ENCODE measurements at places on chromosomes 13 and 19.

DNA sequence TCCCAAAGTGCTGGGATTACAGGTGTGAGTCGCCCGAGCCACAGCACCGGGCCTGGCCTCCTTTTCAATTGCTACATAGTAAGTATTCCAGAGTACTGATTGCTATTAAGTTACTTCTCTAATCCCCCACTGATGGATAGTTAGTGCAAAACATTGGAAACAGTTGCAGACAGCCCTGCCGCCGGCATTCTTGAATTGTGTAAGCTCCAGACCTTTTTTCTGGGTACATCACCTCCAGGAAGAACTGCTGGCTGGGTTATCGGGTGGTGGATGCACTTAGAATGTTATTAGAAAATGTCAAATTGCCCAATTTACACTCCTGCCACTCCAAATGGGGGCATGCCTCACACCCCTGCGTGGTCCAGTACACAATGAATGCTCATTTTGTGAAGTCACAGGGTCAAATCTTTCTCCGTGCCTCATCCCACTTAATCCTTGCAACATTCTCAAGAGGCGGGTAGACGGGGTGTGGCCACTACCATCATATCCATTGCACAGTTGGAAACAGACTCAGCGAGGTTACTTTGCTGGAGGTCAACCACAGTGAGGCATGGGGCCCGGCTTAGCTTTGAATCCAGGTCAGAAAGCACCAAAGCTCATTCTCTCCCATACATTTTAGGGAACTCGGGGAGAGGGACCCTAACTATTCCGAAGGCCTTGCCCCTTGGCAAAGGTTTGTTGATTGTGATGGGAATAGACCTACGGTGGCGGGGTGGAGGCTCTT is 1.0 kb upstream of the KDM4B start:
- no peak for DNase-seq

- DNase-seq: no peak
Observed at GRCh38 chr19:13023656-13024055, 28.4 kb downstream of the NFIX start.

- DNase-seq: no peak
Observed at GRCh38 chr13:110352735-110353134, 45.7 kb downstream of the COL4A2 start.

DNA sequence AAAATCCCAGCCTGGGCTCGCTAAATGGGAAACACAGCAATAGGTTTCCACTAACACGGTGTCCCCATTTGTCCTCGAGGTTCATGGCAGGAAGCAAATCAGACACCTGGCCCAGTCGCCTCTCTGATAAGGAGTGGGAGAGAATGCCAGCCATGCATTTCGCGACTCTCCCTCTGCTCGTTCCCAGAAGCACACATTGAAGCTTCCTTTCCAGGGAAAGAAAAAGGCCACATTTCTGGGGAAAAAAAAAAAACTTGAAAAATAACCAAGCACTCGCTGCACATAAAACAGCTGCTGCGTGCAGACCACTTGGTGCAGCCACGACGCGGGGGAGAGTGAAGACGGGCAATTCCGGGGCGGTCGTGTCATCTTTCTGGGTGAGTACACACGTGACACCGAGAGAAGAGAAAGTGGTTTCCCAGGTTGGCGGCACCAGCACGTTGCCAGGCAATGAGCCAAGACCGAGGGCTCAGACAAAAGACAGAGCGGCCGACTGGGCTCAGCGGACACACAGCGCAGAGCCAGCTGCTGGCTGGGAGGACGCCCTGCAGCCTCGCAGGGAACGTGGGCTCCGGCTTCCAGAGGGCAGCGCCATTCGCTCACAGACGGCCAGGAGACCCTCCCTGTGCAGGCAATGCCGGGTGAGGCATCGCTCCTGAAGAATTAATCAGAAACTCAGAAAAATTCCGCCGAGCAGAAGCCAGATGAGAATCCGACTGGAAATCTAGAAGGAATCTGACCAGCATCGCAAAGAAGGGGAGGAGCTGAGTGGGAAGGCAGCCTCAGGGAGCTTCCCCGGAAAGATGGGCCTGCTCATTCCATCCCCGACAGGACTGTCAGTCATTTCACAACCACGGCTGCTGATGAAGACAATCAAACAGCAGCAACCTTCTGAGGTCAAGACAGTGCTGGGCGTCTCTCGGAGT is 83.2 kb upstream of the IRS2 start:
- peak; percentile 93 for DNase-seq

DNA sequence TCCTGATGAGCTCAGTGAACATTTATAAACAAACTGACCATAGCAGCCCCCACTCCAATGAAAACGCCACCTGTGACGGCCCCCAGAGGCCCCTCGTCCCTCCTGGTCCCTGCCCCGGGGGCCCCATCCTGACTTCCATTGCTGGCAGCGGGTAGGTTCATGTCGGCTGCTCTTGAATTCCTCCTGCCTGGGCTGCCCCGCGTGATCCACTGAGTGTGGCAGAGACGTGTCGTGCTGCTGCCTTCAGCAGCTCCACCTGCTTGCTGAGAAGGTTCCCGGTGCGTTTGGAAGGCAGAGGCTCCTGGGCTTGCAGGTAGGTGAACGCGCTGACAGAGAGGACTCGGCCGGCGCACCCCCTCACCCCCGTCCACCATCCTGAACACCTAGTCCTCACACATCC is 11.6 kb downstream of the C2CD4C start:
- no peak for DNase-seq

DNA sequence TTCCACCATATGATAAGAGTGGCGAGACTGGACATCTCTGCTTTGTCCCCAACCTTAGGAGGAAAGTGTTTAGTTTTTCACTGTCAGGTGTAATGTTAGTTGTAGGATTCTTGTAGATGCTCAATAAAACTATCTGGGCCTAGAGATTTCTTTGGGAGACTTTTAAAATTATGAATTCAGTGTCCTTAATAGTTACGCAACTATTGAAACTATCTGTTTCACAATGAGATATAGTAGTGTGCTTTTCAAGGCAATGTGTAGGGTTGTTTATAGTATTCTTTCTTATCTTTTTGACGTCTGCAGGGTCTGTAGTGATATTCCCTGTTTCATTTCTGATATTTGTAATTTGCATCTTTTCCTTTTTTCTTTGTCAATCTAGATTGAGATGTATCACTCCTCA is 33.2 kb upstream of the F7 start:
- no peak for DNase-seq

GRCh38 chr19:22526661-22527272 is 104.6 kb upstream of the ZNF98 start:
- no peak for DNase-seq

- DNase-seq: no peak
Observed at GRCh38 chr19:56750658-56751057, 79.1 kb upstream of the ZNF835 start.

DNA sequence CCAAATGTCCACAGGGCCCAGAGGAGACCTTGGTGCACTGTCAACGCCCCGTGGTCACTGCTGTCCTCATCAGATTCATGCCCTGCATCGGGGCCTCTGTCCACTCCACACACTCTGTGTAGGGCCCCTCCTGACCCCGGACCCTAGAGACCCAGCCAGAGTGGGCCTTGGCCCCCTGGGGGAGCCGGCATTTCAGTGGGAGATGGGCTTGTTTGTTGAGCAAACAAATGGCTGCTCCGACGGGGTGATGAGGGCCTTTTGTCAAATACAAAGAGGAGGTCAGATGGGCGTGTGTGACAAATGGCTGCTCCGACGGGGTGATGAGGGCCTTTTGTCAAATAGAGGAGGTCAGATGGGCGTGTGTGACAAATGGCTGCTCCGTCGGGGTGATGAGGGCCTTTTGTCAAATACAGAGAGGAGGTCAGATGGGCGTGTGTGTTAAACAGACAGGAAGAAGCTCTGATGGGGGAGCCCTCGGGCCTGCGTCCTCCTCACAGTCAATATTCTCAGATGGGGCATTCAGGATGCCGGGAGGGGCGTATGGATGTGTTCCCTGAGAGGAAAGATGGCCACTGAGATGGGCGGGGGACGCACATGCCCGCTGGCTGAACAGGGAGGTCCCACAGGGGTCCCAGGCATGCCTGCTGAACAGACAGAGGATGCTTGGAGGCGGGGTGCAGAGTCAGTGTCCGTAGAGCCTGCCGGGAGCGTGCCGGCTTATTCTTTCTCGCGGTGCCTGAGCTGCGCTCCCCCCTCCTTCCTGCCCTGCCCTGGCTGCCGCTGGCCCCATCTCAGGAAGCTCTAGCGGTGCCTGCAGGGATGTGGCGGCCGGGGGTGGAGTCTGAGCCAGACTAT is 36.3 kb downstream of the SMIM24 start:
- no peak for DNase-seq

GRCh38 chr13:51826606-51827005 is 18.4 kb downstream of the TMEM272 start:
- DNase-seq: peak; percentile 95

DNA sequence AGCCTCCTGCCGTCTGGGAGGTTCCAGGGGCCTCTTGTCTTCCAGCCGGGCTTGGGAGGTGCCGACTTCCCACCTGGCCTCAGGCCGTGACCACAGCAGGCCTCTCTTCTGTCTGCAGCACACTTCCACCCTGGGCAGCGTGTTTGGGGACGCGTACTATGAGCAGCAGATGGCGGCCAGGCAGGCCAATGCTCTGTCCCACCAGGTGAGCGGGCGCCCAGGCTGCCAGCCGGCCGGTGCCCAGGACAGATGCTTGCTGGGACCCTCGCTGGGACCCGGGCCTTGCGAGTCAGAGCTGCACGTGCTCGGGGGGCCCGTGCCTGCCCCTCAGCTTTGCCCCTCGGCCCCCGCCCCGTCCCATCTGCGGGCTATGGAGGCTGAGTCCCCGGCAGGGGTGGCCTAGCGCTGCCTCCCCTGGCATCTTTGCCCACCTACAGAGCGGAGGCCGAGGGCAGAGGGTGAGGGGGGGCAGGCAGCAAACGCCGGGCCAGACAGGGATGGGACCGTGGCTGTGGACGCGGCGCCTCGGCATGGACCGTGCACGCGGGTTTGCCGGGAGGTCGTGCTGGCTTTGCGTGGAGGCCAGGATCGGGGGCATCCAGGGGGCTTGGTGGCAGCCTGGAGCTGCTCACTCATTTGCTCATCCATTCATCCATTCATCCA is 16.2 kb downstream of the COMP start:
- no peak for DNase-seq

DNA sequence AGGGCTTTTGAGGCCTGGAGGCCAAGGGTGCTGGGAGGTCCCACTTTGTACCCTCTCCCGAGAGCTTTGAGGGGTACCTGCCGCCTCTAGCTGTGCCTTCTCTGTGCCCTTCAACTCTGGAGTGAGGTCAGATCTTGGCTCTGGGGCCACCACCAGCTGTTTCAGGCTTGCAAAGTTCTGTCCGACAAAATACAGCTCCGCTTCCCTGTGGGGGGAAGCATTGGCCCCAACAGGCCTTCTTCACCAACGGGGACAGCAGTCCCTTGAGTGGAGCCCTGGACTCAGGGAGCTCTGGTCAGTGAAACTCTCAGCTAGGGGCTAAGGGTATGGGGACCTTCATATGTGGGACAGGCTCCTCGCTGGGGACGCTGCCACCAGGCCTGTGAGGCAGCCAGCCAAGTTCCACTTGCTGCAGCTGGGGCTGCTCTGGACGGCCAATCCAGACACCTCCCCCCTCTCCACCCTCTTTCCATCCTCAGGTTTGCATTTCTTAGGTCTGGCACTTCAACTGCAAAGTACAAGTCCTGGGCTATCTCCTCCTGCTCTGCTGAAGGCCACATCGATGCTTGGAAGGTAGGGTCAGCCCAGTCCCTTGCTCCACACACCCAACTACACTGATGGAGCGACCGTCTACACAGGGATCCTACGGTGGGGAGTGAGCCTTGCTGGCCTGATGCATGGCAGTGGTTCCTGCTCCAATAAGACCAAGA is 46.8 kb downstream of the C13orf46 start:
- DNase-seq: no peak

DNA sequence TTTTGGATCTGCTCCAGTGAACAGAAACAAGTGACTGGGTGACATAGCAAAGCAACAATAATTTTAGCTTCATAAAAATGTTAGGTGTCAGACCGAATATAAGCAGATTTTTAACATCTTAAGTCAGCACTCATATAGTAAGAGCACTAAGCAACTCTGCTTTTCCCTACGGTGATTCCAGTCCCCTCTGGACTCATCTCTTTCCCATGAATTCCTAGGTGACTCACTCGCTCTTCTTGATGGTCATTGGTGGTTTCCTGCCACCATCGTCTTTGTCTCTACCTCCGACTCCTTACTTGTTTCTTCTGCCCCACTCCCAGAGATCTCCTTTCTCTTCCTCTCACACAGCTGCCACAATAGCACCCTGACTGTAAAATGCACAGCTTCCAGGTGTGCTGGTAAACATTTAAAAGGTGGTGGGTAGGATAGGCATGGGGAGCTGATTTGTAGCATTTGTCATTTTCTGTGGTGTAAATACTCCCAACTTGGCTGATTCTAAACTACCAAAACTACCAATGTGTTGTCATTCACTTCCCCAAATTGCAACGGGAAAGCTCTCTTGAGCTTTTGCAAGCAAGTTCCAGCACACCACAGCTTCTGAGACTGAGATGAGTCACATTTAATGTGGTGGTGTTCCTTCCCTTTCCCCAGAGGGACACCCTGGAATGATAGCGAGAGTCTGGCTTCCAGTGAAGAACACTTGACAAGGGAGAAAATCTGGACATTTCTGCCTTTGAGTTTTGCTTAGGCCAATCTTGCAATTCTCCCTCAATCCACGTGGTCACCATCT is 42.8 kb upstream of the CLDN10 start:
- no peak for DNase-seq

- DNase-seq: no peak
Observed at GRCh38 chr13:35784286-35784951, 307.9 kb upstream of the MAB21L1 start.

DNA sequence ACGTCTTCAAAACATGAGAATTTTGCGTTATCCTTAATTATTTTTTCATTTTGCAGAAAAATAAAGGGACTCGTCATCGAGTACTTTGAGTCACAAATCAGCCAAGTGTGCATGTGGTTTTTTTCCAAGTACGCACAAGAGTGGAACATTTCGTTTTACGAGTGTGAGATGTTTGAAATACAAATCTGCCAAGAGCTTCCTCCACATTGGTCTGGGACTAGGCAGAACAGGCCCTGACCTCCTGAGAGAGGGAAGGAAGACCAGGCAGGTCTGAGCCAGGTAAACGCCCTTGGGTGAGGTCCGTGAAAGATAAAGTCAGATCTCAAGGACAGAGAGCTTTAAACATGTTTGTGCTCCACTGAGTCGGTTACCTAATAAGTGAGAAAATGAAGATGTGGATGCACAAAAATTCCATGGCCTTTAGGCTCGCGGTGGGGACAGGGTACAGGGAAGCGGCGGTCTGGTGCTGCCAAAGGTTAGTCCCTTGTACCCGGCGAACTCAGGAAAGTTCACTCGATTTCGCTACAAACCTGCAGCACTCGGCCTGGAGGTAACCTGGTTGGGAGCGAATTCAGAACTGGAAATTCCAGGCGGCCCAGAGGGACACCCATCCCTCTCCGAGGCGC is 473 bp upstream of the ITM2B start:
- DNase-seq: peak; percentile 72

DNA sequence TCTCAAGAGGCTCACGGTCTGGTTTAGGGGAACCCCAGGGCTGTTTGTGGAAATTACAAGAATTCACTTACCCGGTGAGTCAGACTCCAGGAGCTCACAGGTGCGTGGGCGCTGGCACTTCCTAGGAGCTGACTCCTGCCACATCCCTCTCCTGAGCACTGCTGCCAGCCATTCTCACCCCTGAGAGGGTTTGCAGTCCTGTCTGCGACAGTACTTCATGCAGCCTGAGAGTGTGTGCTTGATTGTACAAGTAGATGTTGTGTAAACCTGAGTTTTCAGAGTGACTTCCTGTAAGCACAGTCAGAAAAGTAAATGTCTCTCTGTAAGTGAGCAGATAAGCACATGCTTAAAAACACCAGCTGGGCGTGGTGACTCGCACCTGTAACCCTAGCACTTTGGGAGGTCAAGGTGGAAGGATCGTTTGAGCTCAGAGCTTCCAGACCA is 8.1 kb downstream of the MRPL4 start:
- DNase-seq: no peak

- DNase-seq: peak; percentile 59
Observed at GRCh38 chr19:29667387-29667783, 2.1 kb downstream of the PLEKHF1 start.
